ENCODE measurements at places on chromosomes 7 and 10.
A peak's percentile ranks its signal among the peaks of the same experiment; 100 is the strongest.

DNA sequence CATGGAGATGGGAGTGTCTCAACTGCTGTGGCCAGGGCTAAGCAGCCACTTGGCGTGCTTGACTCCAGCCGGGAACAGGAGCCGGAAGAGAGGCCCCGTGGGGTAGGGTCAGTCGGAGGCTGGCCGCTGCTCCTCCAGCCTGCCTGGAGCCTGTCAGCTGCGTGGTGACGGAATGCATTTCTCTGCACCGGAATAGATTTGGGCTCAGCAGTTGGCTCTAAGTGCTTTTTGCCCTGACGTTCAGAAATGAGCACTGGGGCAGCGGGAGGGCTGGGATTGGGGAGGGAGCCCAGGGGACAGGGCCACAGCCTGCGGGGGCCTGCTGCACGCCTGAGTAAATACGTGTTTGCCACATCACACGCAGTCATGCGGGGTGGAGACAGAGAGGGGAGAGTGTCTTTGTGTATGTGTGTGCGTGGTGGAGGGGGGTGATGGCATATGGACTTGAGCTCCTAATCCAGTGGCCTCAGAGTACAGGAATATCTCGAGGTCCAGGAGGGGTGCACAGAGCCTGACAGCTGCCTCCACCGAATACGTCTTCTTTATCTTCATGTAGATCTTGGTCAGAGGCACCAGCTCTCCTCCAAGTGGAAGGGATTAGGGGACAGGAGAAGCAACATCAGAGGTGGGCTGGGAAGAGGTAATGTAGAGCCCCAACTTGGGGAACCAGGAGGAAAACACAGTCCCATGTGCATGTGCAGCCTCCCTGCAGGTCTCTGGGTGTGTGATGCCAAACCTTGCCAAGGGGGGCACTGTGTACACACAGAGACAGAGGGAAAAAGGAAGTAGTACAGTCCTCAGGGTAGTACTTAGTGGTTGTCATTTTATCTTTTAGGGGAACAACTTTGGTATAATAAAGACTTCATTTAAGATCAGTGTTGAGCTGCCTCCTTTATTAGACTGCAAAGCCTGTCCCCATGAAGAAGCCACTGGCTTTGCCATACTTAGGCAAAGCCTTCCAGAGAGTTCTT lies 151.4 kb downstream of the CDH23 start:
- DNase-seq, result no peak

DNA sequence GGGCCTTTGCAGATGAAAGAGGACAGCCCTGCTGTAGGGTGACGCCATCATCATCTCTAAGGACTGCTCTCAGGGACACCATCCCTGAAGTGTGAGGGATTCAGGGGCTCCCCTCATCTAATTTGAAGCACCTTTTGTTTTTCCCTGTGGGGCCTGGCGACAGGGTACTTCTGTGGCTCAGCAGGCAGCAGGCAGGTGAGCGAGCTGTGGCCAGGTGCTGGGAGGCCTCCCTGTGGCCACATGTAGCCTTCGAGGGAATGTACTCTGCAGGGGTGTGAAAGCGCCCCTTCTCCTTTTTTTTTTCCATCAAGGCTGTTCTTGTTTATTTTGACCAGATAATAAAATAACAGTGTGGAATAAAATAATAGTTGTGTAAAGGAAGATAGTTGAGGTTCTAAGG lies 118.2 kb upstream of the DPP6 start:
- DNase-seq, result no peak

DNA sequence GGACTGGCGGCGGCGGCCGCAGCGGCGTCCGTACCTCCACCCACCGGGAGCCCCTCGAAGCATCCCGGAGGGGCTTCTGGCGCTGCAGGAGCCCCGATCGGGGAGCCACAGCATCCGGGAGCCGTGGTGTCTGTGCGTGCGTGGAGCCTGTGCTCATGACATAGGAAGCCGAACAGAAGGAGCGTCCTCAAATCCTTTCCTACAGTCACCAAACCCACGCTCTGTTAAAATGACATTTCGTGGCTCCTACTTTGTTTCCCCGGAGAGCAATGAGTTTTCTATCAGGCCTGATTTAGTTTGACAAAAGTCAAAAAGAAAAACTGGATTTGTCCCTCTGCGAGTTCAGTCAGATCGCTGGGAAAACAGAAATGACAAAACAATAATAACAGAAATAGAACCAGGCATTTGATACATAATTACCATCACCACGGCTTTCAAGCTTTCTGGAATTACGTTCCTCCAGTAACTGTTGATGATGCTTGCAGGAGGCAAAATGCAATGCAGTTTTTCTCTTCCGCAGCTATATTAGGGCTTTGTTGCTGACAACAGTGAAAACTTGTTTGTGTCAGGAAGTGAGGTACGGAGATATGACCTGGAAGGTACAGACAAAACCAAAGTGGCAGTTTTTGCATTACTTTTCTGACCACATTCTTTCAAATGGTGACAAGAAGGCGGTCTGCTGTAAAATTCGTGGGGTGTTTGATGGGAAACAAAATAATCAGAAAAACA lies 219.3 kb upstream of the MKLN1 start:
- peak; percentile 64 for DNase-seq

- DNase-seq, result no peak
These were observed 12.6 kb upstream of the WDFY4 start for GRCh38 chr10:48671914-48672595.

DNA sequence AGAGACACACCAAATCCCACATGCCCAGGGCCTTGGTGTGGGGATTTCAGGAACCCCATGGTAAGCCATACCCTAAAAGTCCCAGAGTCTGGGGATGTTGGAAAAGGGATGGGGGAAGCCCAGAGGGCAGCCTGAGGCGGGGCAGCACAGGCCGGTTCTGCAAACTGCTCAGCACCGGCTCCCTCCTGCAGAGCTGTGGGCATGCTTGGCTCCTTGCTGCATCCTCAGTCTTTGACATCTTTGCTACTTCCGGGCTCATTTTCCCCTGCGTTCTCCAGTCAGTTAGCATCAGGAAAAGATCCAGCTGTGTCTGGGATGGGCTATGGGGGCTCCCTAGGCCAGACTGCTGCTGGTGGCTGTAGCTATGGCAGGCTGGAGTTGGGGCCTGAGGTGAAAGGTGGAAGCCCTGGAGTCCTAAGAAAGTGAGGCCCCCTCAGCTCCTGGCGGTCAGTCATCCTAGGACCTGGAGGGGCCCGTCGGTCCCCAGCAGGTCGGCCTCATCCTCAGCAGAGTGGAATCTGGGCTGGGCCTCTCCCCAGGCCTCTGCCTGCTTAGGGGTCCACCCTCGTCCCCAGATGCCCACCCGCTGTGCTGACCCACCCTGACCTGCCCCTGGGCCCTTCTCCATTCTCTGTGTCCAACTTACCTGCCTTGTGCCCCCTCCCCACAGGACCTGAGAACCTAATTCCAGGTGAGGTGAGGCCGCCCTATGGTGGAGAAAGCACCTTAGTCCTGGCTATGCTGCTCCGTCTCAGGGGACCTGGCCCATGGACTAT lies 9.3 kb downstream of the TBATA start:
- no peak for DNase-seq

DNA sequence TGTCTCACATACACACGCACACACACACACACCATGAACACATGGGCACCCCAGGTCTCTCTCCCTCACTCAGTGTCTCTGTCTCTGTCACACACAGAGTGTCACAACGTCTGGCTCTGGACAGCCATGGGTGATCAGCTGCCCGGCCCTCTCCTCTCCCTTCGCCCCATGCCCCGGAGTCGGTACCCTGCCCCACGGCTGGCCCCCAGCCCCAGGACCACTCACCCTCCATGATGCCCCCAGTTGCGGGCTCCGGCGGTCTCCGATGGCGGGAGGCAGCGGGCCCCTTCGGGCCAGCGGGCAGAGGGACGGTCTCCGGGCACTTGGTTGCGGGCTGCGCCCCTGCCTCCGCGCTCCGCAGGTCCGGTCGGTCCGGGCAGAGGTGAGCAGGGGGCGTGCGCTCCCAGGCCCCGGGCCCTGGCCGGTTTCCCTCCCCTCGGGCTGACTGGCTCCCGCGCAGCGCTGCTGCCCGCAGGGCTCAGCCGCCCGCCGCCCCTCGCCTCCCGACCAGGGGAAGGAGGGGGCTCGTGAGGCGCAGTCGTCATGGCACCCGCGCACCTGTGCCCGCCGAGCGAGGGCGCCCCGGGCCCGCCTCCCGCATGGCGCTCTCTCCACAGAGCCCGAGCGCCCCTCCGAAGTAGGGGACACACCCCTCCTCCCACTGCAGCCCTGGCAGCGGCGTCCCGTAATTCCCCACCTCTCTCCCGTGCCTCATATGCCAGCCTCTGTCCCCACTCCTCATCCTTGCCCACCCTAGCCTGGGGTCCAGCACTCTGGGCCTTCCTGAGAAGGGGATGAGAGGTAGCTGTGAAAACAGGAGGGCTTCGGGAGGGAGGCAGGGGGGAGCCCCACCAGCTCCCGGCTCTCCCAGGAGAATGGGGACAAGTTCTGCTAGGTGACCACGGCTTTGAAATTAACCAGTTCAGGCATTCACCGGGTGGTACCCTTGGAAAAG lies at the start of gene NPFFR1:
Gene NPFFR1 (minus strand): TSS at position 560 of the 955 bp plus-strand sequence. CDS start 328 bp downstream, at position 232.
- DNase-seq, result no peak

GRCh38 chr7:107169120-107170050 lies 582 bp downstream of the HBP1 start:
- DNase-seq, result peak; percentile 89

- DNase-seq, result no peak
These were observed 696.3 kb upstream of the C7orf33 start for GRCh38 chr7:147894271-147894670.

GRCh38 chr10:35420044-35420443 lies 83.7 kb downstream of the CCNY start:
- DNase-seq, result no peak

GRCh38 chr7:112635742-112636141 lies 154.5 kb downstream of the TMEM168 start:
- no peak for DNase-seq

DNA sequence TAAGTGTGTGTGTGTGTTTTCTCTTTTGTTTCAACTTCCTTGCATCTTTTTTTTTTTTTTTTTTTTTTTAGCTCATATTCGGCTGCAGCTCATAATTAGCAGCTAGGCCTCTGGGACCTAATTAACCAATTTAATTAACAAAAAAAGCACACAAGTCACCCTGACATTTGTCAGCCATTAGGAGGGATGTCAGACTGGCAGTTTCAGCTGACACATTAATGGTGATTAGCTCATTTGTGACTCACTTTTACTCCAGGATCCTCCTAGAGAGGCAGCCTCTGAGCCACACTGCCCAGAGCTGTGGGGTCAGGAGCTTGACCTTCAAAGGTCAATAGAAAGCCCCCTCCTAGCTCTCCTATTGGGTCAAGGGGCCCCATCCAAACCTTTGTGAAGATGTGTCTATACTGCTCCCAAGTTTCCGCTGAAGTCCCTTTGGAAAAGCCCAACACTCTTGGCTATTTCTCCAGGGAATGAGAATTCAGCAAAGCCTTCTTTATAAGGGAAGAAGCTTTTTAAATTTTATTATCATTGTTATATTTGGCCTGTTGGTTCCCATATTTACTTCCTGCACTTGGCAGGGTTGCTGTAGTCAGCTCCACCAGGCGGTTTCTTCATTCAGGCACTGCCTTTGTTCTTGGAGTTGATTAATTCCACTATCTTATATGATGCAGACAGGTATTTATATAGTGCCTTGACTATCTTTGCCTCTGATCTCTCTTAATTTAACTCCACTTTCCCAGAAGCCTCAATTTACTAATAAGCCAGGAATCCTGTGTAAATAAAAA lies 109.5 kb upstream of the HABP2 start:
- DNase-seq, result no peak

DNA sequence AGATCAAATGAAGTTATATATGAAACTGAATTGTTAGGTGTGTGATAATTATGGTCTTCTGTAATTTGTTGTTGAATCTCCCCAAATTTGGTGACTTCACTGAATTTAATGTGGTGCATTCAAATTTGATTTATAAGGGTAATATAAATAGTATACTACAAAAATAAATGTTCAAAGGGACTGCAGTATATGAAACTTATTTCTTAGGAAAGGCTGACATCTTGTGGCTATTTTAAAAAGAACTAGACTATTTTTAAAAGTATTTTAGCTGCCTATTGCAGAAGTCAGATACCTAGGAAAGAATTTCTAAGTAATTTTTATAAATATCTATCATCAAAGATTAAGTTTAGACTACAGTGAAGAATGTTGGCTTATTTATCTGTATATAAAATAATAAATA lies 36.6 kb downstream of the ATRNL1 start:
- no peak for DNase-seq

- peak; percentile 95 for DNase-seq
These were observed at the start of gene FAM24B for GRCh38 chr10:122879339-122880273. FAM24B (minus strand) TSS chr10:122879581; CDS start chr10:122850515, 29,066 bp downstream.

GRCh38 chr7:20681258-20681882 lies 65.9 kb downstream of the ABCB5 start:
- DNase-seq, result no peak

DNA sequence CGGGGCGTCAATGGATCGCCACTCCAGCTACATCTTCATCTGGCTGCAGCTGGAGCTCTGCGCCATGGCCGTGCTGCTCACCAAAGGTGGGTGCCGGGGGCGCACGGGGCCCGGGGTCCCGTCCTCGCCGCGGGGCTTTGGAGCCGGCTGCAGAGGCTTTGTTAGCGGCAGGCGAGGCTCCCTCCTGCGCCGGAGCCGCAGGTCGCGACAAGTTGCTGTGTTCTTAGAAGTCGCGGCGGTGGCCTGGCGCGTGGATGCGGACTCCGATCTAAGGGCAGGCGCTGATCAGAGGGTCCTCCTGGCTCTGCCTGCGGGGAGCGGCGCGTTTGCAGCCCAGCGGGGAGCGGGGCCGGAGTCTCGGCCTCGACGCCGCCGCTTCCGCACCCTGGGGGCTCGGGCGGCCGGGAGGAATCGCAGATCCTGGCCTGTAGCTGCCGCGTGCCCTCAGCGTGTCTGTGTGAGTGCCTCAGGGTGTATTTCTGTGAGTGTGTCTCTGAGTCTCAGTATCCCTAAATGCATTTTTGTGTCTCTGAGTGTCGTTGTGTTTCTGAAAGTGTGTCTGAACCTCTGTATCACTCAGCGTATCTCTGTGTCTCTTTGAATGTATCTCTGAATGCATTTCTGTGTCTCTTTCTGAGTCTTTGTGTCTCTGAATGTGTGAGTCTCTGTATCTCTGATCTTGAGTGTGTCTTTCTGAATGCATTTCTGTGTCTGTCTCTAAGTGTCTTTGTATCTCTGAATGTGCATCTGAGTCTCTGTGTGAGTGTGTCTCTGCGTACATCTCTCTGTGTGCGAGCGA lies 766 bp downstream of the BAMBI start:
- DNase-seq, result peak; percentile 21

DNA sequence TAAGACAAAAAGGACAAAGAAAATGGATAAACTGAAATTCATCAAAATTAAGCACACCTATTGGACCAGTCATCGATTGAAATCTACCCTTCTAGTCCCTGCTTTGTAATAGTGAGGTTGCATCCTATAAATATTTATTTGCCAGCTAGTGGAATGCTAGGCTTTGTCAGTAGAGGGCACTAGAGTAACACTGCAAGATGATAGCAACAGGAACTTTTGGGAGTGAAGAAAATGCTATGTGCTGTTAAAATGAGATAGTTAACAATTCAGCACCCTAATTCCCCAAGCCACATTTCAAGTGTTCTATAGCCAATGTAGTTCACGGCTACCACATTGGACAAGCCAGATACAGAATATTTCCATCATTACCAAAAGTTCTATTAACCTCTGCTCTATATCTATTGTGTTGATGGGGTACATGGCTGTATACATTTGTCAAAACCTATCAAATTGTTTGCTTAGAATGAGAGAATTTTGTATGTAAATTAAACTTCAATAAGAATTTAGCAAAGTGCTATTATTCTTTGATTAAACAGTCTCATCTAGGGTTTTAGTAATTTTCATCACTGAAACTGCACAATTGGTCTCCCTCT lies 69.8 kb downstream of the LSMEM1 start:
- DNase-seq, result peak; percentile 14

GRCh38 chr7:114141415-114141814 lies 222.6 kb upstream of the PPP1R3A start:
- DNase-seq, result no peak
